Ammon's horn (tissue), 1 donor: ENCODE measurements at places on chromosomes 16 and 17.

DNA sequence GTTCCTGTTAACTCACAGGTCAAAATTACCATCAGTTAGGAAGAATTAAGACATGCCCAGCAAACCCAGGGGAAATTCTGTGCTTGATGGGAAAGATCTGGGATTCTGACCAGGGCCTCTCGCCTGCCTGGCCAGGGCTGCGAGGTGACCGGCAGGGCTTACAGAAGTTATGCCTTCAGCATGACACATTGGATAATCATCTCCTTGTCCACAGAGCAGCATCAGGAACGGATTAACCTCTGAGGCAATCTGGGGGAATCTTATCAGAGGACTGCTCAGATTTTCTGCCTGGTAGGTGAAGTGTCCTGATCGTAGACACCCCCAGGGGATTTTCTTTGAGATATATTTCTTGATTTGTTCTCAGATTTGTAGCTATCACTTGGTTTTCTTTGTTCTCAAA, 172.5 kb downstream of the HS3ST3A1 start:
- DNase-seq, result no peak

DNA sequence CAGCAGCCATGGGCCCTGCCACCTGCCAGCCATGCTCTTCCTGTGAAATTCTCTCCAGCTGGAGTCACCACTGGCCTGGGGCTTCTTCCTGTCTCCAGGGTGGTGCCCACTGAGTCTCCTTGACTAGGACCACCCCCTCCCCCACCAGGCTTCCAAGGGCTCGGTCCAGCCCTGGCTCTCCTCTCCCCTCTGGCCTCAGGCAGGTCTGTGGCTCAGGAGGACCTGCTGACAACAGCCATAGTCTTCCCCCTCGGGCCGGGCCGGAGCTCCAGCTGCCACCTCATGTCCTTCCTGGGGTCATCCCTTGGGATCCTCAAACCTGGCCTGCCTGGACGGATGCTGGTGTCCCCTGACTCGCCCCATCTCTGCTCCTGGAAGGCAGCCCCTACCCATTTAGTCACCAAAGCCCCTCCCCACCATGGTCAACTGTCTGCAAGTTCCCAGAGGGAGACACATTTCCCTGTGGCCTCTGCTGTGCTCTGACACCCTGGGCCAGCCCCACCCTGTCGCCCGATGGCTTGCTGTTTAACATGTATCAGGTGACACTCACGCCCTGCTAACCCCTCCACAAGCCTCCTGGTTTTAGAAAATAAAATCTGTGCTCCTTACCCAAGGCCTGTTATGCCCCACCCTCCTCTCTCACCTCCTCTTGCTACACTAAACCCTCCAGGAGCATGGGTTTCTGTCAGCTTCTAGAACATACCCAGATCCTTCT, 186.2 kb downstream of the RBFOX3 start:
- no peak for DNase-seq

- no peak for DNase-seq
Observed at GRCh38 chr17:70104791-70105523, 29.9 kb downstream of the KCNJ16 start.

DNA sequence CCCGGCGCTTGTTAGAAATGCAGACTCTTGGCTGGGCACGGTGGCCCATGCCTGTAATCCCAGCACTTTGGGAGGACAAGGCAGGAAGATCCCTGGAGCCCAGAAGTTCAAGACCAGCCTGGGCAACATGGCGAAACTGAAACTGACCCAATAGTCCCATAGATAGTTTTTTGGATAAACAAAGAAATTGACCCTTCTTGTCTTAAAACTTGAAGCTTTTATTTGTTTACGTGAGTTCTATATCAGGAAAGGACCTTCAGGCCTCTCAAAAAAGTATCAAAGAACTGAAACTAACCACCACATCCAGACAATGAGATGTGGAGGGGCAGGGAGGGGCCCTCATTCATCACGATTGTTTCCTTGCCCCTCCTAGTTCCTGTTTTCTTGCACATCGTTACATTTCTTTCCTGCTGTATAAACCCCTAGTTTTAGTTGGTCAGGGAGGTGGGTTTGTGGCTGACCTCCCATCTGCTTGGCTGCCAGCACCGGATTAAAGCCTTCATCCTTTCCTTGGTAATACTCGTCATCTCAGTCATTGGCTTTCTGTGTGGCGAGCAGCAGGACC, 29.9 kb upstream of the PRM1 start:
- DNase-seq, result no peak

GRCh38 chr16:49411121-49411970, 37.7 kb downstream of the C16orf78 start:
- DNase-seq, result no peak

GRCh38 chr16:66930189-66930588, 4.0 kb downstream of the CIAO2B start:
- no peak for DNase-seq

DNA sequence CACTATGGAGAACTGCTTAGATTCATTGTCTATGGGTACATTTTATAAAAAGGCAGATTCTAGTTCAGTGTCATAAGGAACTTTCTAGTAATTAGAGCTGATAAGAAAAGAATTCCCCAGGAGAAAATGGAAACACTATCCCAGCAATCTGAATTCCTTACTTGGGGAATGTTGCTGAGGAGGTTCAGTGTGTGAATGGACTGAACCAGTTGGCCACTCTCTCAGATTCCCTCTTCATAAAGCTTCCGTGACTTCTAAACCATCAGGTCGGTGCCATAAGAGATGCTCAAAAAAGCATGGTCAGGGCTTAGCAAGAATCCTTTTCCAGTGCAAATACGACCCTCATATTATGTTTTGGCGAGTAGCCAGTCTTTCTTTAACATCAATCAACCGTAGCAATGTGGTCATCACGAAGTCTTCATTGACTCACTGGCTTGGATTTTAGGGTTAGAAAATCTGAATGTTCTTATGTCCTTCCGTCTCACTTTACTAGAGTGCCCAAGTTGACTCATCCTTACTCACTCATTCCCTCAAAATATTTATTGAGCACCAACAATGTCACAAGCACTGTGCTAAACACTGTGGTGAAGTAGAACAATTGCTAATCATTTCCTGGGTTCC, 102.7 kb upstream of the HLF start:
- no peak for DNase-seq

GRCh38 chr16:78705694-78706093, 606.2 kb downstream of the WWOX start:
- no peak for DNase-seq

DNA sequence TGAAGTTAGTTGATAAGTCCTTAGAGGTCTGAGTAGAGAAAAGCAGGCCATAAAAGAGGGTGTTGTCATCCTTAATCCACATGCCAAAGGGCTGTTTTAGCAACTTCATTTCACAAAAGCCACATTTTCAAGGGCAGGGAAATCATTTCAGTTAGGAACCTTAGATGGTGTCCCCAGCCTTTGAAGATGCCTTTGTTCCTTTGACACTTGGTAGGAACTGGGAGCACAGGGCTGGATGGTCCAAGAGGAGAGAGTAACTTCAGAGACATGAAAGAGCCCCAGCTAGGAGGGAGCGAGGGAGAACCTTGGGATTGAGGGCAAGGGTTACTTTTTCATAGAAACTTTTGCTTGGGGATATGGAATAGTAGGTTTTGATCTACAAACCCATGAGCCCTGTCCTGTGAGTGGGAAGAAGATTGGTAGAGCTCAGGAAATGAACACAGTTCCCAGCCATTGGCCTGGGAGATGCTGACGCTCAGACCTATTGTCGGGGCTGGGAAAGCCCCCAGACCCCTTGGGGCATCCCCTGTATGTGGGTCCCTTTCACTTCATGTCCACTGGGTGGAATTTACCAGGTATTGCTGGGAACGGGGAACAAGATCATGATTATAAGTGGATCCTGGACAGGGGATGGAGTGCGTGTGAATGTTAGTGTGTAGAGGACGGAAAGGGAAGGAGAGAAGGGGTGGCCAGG, 18.9 kb downstream of the MSI2 start:
- no peak for DNase-seq

DNA sequence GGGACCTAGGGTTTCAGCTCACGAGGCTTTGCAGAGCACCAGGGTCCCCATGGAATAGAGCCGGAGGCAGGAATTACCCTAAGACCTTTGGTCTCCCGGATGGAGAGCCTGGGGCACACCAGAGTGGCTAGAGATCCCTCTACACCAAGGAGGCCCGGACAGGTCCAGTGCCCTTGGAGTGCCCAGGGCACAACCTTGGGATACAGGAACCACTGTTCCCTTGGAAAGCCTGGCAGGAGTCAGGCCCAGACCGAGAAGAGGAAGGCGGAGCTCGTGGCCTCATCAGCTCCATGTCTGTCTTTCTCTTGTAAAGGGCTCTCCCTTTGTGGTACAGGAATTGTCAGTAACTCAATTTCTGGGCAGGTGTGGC, 3.8 kb upstream of the DBNDD1 start:
- DNase-seq, result no peak

- no peak for DNase-seq
Observed at GRCh38 chr16:50050802-50051201, 15.0 kb upstream of the HEATR3 start.

DNA sequence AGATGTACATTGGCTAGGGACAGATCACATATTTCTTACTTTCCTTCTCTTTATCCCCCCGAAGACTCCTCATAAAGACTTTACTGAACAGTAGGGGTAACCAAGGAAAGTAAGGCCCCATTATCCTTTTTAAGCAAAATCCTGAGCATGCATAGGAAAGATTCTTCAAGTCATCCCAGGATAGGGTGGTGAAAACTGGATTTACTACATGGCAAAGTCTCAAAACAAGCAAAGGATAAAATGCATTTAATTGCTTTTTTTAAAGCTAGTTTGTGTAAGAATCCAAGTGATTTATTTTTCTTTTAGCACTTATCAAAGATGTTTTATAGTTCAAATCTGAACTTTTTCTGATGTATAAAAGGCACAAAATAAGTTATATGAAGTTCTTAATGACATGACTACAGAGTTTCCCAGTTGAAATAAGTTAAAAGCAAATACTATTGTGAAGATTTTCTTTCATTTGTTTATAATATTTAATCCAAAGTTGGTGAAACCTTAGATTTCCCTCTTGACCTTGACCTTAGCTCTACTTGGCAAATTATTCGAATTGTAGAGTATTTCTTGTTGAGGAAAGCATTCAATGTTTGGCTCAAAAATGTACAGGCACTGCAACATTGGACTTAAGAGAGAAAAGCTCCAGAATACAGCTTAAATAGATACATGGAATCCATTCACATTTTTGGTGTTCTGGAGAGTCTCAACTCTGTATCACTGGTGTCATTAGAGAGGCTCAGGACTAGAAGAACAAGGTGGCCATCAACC, 104.3 kb downstream of the ABCA8 start:
- DNase-seq, result no peak

DNA sequence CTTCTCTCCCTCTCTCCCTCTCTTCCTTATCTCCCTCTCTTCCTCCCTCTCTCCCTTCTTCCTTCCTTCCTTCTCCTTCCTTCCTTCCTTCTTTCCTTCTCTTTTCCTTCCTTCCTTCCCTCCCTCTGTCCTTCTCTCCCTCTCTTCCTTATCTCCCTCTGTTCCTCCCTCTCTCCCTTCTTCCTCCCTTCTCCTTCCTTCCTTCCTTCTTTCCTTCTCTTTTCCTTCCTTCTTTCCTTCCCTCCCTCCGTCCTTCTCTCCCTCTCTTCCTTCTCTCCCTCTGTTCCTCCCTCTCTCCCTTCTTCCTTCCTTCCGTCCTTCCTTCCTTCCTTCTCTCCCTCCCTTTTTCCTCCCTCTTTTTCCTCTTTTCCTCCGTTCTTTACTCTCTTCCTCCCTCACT, 38.6 kb downstream of the HS3ST4 start:
- no peak for DNase-seq

DNA sequence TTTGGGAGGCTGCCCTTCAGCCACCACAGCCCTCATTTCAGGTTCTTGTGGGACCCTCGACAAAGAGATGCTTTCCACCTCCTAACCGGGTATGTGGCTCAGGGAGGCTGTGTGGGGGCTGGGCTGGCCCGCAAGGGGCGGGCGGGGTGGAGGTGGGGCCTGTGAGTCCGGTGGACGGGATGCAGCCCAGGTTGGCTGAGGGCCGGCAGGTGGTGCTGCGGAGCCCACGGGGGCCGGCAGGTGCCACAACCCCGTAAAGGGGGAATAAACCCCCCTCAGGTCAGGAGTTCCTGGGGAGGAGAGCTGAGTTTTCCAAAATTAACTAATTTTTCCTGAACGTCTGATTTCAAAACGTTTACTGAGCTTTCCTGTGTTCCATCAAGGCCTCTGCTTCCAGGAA, 4.9 kb upstream of the CIAO3 start:
- DNase-seq, result no peak

DNA sequence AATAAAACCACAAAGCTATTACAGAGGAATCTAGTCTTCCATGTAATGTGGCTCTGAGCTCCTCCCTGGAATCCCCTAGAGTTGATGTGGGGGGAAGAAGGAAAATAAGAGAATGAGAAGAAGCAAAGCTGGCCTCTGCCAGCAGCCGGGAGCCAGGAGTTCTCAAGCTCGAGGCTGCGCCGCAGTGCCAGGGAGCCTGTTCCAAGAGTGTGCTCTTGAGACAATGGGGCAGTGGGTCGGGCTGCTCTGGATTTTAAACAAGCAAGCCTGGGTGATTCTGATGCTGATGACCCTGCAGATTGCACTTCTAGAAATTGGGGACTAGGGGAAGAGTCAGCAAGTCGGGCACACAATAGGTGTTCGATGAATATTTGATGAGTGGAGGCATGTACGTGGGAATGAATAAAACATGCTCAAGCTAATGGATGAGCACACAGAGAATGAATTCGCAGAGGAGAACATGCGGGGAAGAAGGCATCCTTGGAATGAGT, 119.9 kb downstream of the CMIP start:
- peak; percentile 49 for DNase-seq

DNA sequence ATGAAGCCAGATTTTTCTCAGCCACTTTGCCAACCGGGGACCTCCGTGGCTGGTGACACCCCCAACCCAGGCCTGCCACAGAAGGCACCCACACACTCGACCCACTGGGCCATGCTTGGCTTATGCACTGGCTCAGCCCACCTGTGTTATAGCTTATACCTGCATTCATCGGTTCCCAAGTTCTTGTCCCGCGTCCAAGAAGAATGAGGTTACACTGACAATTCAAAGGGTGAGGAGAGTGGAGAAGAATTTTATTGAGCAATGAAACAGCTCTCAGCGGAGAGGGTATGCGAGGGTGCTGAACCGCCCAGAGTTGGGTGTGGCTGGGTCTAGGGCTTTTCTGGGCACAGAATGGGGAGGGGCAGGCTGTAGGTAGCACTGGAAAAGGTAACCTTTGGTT, 22.2 kb upstream of the CDH15 start:
- DNase-seq, result no peak
